ENCODE measurements at places on chromosomes 2 and 18. TPM values are rescaled to one million over a fixed set of nuclear protein-coding genes. Genes with fewer than 3 reads are reported as not detected.

The LIPG gene
- not detected for polyA plus RNA-seq

The XIRP2 gene
- polyA plus RNA-seq, result not detected

GRCh38 chr2:178859730-178860129 lies 52.5 kb upstream of the TTN start:
- no peak for DNase-seq
- no peaks in the 10 kb centered on the region for H3K27me3 ChIP-seq
- H3K36me3 ChIP-seq, result peaks cover 31% of the 10 kb centered on the region

The SERPINB4 gene
- polyA plus RNA-seq, result not detected

GRCh38 chr18:61893309-61893970 lies 633 bp upstream of the RNF152 start:
- DNase-seq, result peak; percentile 21
- H3K27ac ChIP-seq, result no peak overlapping the region
- H3K36me3 ChIP-seq, result no peaks in the 10 kb centered on the region

DNA sequence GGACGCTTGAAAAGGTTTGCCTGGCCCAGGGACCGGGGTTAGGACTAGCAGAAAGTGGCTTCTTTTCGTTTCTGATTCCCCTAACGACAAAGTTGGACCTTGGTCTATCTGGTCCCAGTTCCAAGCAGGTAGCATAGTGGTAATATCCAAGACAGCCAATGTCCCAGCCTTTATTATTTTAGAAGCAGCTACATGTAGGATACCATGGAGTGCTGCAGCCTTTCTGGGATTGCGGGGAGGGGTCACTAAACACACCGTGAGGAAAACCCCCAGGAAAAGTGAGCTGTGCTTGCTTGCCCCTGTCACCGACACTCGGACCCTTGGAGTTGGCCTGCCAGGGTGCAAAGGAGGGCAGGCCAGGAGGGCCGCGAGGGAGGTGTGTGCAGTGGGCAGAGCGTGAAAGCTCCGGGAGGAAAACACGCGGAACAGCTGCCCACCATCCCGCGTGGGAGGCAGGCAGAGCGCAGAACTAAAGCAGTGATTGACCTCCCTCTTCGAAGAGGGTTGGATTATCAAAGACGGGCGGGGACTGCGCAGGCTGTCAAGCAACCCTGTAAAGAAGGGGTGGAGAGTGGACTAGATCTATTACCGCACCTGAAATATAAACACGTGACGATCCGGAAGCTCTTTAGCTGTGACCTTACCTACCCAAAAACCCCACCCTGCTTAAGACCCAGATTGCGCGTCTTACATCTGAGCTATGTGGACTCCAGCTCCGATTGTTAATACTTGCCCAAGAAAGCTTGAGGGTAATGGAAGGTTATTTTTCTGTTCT lies 624 bp upstream of the MAP4K3 start:
- H3K36me3 ChIP-seq, result no peaks in the 10 kb centered on the region
- DNase-seq, result peak; percentile 44
- peak overlapping the region; percentile 86 for H3K4me3 ChIP-seq
- H3K27ac ChIP-seq, result peak overlapping the region; percentile 44
- H3K27me3 ChIP-seq, result no peaks in the 10 kb centered on the region
- peaks cover 18% of the 10 kb centered on the region for H3K4me1 ChIP-seq

DNA sequence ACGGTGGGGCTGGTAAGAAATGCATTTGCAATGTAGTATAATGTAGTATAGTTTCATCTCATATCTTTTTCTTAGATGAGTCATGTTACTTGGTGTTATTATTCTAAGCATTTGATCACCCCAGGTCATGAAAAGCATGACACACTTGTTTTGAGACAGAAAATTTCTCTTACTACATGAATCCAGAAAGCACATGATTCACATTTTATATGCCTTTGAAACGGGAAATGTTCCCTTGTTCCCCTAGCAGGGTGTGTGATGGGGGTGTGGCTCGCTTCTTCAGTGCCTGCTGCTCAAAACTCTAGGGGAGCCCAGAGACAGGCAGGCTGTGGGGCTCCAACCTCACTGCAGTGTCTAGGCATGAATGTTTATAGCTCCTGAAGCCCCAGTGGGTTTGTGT lies 116.0 kb upstream of the RAB27B start:
- no peaks in the 10 kb centered on the region for H3K4me1 ChIP-seq
- no peak for DNase-seq

DNA sequence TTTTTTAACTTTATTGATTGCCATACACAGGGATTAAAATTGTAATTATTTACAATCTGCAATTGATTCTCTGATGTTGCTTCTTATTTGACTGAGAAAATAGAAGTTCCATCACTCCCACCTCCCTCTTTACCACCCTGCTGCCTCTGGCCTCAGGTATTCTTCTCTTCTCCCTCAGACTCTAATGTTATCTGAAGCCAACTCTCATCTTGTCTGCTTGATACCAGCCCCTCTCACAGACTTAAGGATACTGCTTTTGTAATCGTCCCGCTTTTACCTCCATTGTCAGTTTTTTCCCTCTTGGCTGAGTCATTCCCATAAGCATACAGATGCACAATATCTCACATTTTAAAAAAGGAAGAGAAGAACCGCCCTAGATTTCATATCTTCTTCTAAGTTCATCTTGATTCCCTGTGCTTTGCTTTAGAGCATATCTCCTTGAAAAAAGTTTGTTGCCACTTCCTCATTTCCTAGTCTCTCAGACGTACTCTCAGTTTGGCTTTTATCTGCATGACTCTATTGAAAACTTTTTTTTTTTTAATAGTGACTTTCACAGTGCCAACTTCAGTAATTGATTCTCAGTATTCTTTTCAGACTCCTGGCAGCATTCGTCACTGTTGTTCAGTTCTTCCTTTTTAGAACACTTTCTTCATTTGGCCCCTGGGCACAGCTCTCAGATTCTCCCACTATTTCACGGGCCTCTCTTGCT lies 31.1 kb downstream of the SPAG16 start:
- DNase-seq, result no peak
- no peak overlapping the region for H3K4me3 ChIP-seq
- no peak overlapping the region for H3K27ac ChIP-seq
- H3K27me3 ChIP-seq, result no peaks in the 10 kb centered on the region
- H3K36me3 ChIP-seq, result peaks cover 11% of the 10 kb centered on the region

- no peaks in the 10 kb centered on the region for H3K4me1 ChIP-seq
- no peak overlapping the region for H3K27ac ChIP-seq
- H3K36me3 ChIP-seq, result no peaks in the 10 kb centered on the region
- no peaks in the 10 kb centered on the region for H3K27me3 ChIP-seq
Measured at GRCh38 chr18:23159344-23159743, 24.1 kb downstream of the CABLES1 start.

The PKDCC gene
- polyA plus RNA-seq, result not detected

GRCh38 chr2:69979902-69980807 lies 18.7 kb upstream of the ASPRV1 start:
- H3K4me3 ChIP-seq, result no peak overlapping the region
- peaks cover 8% of the 10 kb centered on the region for H3K4me1 ChIP-seq
- no peak for DNase-seq
- no peaks in the 10 kb centered on the region for H3K27me3 ChIP-seq

DNA sequence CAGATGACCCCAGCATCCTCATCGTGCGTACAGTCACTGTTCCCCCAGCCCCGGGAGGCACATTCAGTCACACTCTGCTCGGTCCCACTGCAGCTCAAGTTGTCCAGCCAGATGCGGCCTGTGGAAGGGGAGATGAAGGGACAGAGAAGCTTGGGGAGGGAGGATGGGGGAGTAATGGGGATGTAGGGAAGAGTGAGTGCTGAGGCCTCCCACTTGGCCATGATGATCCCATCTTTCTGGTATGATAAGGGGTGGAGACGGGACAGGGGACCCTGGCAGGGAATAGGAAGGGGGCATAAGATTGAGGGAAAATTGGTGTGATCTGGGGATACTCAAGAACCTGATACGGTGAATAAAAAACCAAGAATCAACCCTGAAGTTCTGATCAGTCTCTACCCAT lies 3.5 kb downstream of the LOXL3 start:
- H3K27ac ChIP-seq, result no peak overlapping the region
- H3K4me3 ChIP-seq, result no peak overlapping the region
- DNase-seq, result no peak
- H3K4me1 ChIP-seq, result peaks cover 26% of the 10 kb centered on the region
- H3K27me3 ChIP-seq, result peaks cover 29% of the 10 kb centered on the region

DNA sequence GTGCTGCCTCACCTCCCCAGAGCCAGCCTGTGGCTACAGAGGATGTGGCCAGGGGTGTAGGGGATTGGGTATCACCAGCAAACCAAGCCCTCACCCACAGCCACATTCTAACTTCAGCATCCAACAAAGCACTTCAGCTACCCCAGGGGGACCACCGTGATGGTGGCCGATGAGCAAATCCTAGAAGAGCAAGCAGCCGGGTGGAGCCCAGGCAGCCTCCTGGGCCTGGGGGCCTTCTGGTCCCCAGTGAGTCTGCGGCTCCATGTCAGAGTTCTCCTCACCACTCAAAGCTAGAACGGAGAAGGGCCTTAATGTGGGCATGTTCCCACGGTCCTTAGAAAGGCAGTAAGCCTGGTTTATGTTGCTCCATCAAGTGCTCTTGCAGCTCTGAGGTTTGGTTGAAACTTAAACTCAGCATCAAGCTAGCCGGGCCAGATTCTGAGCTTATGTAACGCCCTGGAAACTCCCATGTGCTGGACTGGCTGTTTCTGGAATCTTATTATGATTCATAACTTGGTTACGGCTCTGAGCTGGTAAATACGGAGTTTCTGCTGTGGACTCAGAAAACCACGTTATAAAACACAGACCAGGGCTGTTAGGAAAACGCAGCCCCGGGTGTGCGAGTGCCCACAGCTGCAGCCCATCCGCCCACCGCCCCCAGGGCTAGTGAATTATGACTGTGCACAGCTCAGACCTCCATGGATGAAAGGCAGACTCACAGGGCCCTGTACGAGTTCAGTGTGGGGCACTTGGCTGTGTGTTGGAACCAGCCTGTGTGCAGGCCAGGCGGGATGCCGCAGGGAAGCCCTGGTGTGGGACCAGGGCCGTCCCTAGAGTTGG lies 99.8 kb downstream of the SEPTIN10 start:
- H3K4me1 ChIP-seq, result no peaks in the 10 kb centered on the region
- no peaks in the 10 kb centered on the region for H3K27me3 ChIP-seq

The SERPINB3 gene
- polyA plus RNA-seq, result not detected

The GKN1 gene
- polyA plus RNA-seq, result not detected

- no peak overlapping the region for H3K27ac ChIP-seq
- H3K4me1 ChIP-seq, result no peaks in the 10 kb centered on the region
- no peak overlapping the region for H3K4me3 ChIP-seq
- H3K36me3 ChIP-seq, result no peaks in the 10 kb centered on the region
Measured at GRCh38 chr2:79638410-79638809, 125.6 kb downstream of the CTNNA2 start.

The MCM6 gene
- 18.7 TPM for polyA plus RNA-seq

The COL5A2 gene
- polyA plus RNA-seq, result 0.25 TPM

The TMEFF2 gene
- polyA plus RNA-seq, result not detected

DNA sequence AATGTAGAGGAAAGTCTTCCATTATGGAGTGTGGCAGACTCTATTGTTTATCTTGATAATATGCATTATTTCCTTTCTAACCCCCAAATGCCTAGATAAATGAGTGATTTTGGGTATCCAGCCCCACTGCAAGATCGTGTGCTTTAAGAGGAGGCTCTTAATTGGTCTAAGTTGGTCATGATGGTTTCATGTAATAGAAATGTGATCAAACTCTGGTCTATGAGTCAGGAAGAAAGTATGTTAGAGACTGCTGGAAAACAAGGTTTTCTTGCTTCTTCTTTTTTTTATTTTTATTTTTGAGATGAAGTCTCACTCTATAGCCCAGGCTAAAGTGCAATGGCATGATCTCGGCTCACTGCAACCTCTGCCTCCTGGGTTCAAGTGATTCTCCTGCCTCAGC lies 344.5 kb upstream of the TNP1 start:
- no peaks in the 10 kb centered on the region for H3K27me3 ChIP-seq
- H3K36me3 ChIP-seq, result no peaks in the 10 kb centered on the region

GRCh38 chr18:22932885-22933205 lies 283 bp upstream of the RBBP8 start:
- H3K36me3 ChIP-seq, result no peaks in the 10 kb centered on the region
- H3K4me1 ChIP-seq, result peaks cover 18% of the 10 kb centered on the region
- peak overlapping the region; percentile 93 for H3K4me3 ChIP-seq
- H3K27me3 ChIP-seq, result no peaks in the 10 kb centered on the region
- H3K27ac ChIP-seq, result peak overlapping the region; percentile 95

DNA sequence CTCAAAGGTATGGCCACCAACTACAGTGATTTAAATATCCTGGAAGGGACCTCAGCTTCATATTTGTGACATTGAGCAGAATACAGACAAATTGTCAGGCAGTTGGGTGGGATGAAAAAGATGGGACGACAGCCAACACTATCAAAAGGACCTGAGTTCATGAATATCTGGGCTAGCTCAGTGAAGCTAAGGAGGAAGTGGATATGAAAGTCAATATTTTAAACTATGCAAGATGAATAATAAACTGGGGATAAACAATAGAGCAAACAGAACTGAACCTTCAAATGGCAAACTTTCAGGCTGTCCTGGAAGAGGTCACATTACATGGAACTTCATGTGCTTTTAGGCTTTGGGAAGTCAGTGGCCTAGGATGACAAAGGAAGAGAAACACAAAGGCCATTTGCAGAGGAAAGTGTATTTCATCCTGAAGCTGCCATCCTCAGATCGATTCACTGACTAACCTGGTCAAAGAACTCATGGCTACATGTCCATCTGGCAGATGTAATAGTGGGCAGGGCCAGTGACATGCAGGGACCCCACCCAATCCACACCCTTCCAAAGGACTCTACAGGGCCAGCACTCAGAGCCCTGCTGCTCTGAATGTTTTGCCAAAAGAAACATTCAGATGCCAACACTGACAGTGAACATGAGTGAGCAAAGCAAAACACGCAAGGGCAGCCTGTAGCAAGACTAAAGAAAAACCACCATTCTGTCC lies 175.7 kb downstream of the ETAA1 start:
- no peaks in the 10 kb centered on the region for H3K4me1 ChIP-seq
- H3K27ac ChIP-seq, result no peak overlapping the region
- no peaks in the 10 kb centered on the region for H3K27me3 ChIP-seq

DNA sequence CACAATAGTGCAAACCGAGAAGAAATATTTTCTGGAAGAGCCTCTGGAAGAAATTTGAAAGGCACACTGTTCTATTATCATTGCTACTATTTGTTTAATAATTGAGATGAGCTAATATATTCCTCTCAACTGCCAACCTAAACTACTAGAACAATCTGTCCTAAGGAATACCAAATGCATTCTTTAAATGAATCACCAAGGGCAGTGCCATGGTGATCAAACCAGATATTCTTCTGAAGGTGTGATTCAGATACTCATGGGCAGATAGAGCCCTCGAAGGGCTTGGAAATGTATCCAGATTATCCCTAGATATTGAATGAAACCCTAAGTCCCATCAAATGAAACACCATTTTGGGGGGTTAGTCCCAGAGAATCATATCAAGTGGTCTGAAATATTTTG lies 76.6 kb downstream of the FIGN start:
- DNase-seq, result no peak
- H3K4me1 ChIP-seq, result no peaks in the 10 kb centered on the region
- no peaks in the 10 kb centered on the region for H3K36me3 ChIP-seq
- H3K27ac ChIP-seq, result no peak overlapping the region
- H3K4me3 ChIP-seq, result no peak overlapping the region

Data from CD4-positive, CD25-positive, alpha-beta regulatory T cell (primary cell).